ENCODE measurements at places on chromosomes 16 and 17. TPM values are rescaled to one million over a fixed set of nuclear protein-coding genes. Genes with fewer than 3 reads are reported as not detected.

SLC16A11 gene
- total RNA-seq, result not detected

- DNase-seq, result no peak
Measured at GRCh38 chr16:54102888-54103866, 183.4 kb downstream of the IRX3 start.

- DNase-seq, result peak; percentile 74
Measured at GRCh38 chr16:4506450-4506849, 30.3 kb downstream of the HMOX2 start.

EMP2 gene
- total RNA-seq, result 33.9 TPM

- no peak for DNase-seq
Measured at GRCh38 chr17:45048795-45049563, 2.5 kb downstream of the DCAKD start.

DNA sequence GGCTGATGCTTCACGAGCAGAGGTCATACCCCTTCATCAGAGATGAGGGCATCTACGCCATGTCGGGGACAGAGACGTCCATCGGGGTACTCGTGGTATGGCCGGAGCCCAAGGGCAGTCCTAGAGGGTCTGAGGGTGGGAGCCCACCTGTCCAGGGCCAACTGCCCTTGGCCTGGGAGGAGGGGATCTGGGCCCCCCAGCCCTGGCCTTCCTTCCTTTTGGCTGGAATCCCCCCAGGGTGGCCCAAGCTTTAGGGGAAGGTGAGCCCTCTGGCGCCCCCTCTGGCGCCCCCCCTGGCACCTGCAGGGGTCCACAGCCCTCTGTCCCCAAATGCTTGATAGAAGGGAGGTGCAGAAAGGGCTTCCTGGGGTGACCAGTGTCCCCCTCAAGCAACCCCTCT, 69.3 kb downstream of the SCNN1B start:
- DNase-seq, result no peak

DNA sequence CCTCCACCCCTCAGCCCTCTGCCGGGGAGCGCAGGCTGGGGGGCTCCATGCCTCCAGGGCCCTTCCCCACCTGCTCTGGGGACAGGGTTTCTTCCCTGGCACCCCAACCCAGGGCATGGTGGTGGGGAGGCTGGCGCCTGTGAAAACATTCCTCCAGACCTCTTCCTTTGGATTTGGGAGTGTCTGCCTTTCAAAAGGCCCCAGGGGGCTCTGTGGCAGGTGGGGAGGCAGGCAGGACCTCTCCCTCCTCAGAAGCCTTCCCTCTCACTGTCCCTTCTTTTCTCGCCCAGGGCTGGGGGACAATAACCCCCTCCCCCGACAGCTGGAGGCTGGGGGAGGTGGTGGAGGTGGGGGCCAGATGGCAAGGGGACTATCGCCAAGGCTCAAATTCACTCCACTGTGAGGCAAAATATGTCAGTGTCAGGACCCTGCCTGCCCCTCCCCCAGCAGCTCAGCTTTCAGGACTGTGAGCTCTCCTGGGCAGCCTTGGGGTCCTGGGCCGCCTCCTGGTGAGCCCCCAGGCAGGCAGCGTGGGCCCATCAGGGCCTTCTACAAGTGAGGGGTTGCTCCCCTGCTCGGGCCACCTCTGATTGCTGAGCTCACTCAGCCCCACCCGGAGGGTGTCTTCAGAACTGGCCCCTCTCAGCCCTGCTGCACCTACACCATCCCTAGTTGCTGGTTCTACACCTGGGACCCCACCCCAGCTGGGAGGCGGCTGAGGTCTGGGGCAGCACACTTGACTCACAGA, 1.8 kb downstream of the CDH15 start:
- DNase-seq, result no peak

NEUROD2 gene
- total RNA-seq, result not detected

DNA sequence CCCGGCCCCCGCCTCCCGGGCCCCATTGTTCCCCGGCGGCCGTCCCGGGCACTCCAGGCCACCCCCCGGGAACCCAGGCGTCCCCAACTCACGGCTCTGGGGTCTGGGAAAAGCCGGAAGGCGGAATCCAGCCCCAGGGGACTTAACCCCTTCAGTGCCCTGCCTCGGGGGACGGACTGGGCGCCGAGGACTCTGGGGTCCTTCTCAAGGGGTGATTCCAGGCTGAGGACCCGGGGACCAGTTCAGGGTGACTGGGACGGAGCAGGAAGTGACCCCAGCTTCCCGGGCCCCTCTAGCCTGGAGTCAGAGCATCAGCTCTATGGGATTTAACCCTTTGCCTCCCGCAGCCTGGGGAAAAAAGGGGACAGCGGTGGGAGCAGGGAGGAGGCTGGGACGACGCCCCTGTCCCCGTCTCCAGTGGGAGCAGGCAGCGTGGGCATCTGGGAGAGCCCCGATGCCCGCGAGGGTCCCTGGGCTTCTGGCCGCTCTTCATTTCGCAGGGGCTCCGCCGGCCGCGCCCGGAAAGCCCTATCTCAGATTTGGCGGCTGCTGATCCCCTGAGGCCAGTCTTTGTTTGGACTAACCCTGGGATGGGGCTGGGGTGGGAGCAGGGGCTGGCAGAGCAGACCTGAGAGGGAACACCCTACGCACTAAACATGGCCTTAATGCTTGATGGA, at the start of gene ZNF629:
TSS of gene ZNF629 (minus strand) at position 270 of the 677 bp plus-strand sequence. CDS start 2,723 bp downstream, outside the sequence.
- peak; percentile 39 for DNase-seq
